ENCODE measurements at places on chromosomes 3 and 15.

DNA sequence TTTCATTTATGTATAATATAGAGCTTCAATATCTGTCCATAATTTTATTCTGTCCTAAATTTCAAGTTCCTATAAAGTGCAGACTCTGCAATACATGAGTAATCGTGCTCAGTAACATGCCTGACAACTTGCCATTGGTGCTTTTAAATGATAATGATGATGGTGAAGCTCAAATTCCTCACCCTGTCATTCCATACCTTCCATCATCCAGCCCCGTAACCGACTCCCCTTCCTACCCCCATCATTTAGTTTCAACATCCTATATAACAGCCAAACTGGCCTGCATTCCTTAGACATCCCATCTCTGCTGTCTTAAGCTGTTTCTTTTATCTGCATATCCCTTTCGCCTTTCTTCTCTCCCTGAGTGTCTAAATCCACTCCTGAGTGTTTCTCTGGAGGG lies 67.2 kb upstream of the DLG1 start:
- peak; percentile 43 for DNase-seq

DNA sequence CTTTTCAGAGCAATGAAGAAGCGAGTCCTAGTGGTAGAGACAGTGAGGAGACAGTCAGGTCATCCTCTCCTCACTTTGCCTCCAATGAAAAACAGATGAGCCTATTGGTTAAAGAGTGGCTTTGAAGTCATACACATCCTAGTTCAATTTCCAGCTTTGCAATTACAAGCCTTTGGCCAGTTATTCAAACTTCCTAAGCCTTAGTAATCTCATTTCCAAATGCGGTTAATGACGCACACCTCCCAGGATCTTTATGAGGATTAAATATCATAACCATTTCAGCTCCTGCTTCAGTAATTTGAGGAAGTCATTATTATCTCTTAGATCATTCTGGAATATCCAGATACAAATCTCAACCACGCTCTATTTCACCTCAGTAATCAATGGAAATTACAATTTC lies 10.0 kb upstream of the ST6GAL1 start:
- DNase-seq: no peak

GRCh38 chr3:129616713-129617112 lies 10.2 kb upstream of the PLXND1 start:
- DNase-seq: no peak

DNA sequence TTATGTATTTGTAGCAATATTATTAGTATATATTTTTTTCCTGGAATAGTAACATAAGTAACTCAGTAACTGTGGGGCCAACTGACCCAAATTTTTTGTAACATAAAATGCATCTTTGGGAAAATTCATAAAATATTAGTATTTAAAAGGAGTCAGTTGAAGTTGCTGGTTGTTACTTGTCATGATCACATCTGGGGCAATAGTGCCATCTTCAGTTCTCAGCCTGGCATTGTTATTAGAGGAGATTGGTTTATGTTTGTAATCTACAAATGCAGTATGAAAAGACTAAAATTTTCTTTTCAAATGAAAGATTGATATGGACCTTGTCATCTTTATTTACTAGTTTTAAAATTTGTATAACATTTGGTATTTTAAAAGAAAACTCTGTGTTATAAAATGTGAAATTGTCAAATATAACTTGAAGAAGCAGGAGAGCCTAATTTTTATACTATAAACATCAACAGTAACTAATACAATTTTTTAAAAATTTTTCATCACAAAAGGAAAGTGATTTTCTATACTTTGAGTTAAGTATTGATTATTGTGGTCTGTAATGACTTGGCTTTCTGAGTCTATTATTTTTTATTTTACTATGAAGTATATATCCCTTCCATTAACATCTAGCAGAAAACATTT lies 38.8 kb upstream of the MLF1 start:
- DNase-seq: peak; percentile 15

DNA sequence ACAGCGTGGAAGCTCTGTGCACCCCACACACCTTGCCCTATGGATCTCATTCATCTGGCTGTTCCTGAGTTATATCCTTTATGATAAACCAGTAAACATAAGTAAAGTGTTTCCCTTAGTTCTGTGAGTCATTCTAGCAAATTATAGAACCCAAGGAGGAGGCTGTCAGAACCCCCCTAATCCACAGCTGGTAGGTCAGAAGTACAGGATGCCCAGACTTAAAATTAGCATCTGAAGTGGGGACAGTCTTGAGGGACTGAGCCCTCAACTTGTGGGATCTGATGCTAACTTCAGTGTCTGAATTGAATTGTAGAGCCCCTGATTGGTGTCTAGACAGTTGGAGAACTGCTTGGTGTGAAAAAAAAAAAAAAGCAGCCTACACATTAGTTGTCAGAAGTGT lies 75.1 kb downstream of the B3GNT5 start:
- DNase-seq: no peak

DNA sequence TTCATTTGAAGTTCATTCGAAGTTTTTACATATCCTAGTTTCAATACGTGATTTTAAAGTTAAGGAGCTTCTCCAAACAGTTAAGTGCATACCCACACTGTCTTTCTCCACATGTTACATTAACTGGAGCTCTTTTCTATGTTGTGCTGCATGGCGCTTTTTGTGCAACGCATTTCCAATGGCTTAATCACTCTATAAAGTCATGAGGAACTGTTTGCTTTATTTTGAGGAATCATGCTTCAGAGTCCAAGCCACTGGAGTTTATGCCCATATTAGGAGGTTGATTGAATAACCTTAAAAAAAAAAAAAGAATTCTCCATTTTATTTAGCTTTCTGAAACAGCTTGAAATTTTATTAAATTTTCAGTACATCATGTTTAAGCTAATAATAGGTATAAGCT lies 109.4 kb upstream of the MBNL1 start:
- DNase-seq: peak; percentile 71

DNA sequence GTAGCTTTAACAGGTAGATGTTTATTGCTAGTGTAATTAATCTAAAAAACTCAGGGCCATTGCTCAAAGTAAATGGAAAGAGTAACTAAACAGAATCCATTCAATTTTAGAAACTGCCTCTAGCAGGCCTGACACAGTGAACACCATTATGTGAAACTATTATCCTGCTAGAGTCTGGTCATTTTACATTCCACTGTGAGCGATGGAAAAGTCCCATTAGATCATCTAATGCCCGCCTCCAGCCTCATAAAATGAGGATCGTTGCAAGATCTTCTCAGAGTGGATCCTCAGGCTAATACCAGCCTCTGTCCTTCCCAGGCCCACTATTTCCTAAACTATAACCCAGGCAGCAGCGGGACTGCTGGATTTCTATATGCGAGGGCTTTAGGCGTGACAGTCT lies 107.7 kb downstream of the WDR76 start:
- DNase-seq: no peak

GRCh38 chr15:36029606-36030210 lies 483.7 kb upstream of the DPH6 start:
- peak; percentile 96 for DNase-seq

DNA sequence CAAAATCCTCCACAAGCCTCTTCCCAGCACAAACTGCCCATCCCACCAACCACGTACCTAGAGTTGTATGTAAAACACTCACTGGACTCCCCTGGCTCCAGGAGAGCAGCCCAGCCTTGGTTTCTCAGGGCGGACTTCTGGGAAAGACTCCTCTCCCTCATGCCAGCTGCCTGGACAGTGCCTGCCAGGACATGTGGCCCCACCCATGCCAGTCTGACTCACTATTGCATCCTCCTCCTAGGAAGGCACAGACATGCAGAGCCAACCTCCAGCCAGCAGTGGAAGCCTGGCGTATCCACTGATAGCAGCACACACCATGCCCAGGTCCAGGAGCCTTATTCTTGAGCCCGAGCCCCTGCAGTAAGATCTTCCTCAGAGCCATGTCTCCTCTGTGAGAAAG lies 8.6 kb downstream of the PKM start:
- no peak for DNase-seq

- DNase-seq: no peak
These were observed 702.0 kb downstream of the GRM7 start for GRCh38 chr3:7562892-7563291.

DNA sequence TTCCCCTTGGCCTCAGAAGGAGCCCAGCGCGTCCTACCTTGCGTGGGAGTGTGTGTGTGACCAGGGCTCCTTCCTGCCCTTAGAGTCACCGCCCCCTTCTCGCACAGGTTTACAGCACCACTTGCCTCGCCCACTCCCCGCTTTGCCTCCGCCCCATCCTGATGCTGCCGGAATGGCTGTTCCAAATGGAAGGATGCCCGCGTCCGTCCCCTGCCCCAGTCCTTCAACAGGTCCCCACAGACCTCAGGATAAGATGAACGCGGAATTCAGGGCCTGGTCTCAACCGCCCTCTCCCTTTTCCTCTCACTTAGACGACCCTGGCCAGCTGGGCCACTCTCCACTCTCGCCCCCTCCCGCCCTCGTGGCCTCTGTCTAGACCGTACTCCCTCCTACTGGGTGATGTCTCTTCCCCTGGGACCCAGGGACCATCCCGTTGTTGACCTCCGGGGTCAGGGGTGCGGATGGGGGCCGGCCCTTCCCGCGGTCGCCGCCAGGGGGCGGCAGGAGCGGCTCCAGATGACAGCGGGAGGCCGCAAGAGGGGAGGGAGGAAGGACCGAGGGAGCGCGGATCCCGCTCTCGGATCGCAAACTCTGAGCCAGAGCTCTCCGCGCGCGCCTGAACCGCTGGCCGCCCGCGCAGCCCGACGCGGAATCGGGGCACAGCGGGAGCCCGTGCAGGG lies at the start of gene THSD4:
Gene THSD4, plus strand, starts transcription at position 585 of the 680 bp plus-strand sequence.
- no peak for DNase-seq

Data from fibroblast of skin of left biceps (primary cell).